CD4-positive, alpha-beta T cell (primary cell): ENCODE measurements at places on chromosomes 1 and 21.

GRCh38 chr1:154791292-154792166 lies 78.6 kb downstream of the KCNN3 start:
- peak; percentile 78 for DNase-seq

GRCh38 chr1:41222496-41222895 lies 19.6 kb downstream of the SCMH1 start:
- no peak for DNase-seq

DNA sequence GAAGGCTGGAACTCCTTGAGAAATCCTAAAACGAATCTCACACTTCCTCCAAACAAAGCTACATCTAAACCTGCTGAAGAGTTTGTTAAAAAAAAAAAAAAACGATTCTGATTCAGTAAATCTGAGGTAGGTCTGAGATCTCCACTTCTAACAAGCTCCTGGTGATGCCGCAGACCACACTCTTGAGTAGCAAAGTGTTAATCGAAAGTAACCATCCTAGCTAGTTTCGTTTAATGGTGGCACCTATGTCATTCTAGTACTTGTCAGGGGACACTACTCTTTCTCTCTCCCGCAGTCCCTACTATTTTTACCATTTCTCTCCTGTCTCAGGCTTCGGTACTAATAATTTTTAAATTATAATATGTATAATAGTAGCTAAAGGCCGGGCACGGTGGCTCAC lies 2.1 kb downstream of the CLCC1 start:
- no peak for DNase-seq

- peak; percentile 72 for DNase-seq
Observed at GRCh38 chr1:960363-961131, at the start of gene KLHL17. Gene KLHL17 (plus strand): TSS chr1:960584. CDS start chr1:960694, 110 bp downstream.

GRCh38 chr1:11948822-11949458 lies 14.4 kb downstream of the PLOD1 start:
- DNase-seq, result no peak

DNA sequence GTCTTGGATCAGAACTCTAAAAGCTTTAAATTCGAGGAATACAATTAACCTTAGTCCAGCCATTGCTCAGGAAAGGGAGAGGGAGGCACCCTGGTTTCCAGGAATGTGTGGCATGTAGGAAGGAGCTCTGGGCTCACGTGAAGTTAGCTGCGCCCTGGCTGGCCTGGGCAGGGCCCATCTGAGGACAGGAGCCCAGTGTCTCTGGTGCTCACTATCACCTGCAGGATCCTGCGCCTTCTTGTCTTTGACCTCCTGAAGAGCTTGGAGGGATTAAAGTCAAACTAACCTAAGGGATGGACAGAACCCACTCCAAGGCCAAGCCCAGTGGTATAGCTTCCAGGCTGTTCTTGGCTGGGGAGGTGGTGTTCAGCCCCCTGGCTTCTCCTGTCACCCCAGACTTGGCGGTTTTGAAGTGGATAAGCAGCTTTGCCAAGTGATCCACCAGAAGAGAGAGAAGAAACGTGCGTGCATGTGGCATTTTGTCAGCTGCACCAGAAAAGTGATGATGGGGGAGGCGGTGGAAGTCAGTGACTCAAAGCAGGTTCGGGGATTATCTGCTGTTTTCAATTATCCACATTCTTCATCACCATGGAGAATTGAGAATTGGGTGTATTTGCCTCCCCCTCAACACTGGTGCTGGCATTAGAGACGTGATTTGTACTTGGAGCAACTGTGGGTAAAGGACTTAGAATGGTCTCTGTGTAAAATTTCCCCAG lies 11.9 kb upstream of the KCNN3 start:
- DNase-seq, result no peak

DNA sequence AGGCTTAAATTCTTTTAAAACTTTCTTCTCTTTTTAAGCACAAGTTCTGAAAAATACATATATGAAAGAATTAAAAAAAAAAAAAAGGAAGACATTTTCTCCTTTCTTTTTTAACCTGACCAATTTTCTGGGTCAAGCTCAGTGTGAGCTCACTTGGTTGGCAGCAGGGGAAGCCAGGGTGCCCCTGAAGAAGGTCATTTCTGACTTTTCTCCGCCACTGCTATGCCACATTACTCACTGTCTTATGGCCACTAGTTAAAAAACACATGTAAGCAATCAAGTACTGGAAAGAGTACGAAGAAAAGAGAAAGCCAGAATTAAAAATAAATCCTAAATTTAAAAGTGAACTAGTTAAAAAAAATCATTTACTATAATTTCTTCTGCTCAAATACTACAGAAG lies 275.0 kb downstream of the NEGR1 start:
- DNase-seq, result no peak

GRCh38 chr1:212450331-212450881 lies 17.7 kb downstream of the NENF start:
- DNase-seq, result no peak

DNA sequence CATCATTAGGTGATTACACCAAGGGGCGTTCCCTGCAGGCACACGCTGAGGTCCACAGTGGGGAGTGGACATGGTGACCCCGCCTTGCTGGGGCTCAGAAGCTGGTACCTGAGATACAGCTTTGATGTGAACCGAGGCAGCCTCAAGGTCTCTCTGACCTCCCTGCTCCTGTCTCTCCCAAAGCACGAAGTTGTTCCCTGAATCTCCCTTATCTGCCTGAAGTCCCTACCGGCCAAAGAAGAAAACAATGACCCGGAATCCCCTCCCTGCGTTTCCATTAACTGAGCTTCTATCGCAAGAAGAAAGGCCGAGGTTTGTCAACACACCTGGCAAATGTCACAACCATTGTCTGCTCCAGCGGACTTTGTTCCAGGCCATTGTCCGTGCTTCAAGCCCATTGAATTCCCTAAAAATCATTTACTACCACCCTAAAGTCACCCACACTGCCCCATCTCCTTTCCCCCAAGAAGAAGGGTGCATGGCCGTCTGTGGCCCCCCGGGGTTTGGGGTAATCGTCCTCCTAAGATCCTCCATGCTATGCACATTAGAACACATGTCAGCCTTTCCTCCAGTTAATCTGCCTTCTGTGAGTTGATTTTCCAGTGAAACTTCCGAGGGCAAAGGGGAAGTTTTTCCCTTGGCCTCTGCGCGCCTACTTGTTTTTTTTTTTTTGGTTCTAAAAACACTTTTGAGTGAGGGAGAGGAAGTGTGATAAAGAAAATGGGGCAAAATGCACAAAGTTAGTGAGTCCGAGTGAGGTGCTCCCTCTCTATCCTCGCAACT lies 48.1 kb upstream of the COL18A1 start:
- no peak for DNase-seq

- no peak for DNase-seq
Observed at GRCh38 chr1:235782601-235783000, 84.1 kb downstream of the LYST start.

DNA sequence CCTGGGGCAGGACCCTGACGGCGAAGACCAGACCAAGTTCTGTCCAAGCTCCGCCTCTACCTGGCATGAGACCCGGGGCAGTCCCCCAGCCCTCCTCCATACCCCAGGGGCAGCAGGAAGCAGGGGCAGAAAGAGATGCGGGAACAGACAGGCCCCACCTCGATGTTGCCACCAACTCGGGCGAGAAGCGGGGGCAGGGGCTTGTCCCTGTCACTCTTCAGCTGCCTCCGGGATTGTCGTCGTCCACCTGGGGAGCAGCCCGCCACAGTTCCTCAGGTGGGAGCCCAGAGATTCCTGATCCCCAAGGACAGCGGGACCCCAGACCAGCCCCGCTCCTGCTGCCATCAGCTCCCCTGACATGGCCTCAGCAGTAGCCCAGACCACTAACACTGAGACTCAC lies 54.8 kb downstream of the CHD5 start:
- no peak for DNase-seq

DNA sequence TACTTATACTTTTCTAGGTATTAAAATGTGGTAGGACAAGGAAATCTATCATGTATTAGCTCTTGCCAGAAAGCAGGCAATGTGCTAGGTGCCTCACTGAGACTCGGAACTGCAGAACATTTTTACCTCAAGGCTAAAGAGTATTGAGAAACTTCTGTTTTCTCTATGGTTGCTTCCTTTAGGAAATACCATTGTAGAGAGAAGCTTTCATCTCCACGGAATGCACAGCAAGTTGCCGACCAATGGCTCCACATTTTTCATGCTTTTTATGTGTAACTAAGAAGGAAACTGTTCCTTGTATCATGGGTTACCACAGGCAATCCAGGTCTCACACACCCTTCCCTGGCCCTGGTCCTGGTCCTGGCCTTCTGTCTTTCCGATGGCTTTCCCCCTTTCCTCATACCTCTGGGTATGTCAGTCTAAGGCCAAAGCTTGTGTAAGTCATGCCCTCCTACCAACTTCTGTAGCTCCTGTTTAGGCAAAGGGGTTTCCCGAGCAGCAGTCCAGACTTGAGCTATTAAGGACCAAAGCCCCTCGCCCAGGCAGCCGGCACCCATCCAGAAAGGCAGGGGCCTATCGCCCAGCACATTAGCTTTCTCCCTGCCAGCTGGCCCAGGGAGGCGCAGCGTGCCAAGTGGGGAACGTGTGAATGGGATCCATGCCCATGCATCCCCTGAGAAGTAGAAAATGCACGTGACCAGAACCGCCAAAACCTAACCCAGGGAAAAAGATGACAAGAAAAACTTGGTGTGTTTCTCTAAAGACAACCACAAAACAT lies 225.0 kb downstream of the PBX1 start:
- no peak for DNase-seq

DNA sequence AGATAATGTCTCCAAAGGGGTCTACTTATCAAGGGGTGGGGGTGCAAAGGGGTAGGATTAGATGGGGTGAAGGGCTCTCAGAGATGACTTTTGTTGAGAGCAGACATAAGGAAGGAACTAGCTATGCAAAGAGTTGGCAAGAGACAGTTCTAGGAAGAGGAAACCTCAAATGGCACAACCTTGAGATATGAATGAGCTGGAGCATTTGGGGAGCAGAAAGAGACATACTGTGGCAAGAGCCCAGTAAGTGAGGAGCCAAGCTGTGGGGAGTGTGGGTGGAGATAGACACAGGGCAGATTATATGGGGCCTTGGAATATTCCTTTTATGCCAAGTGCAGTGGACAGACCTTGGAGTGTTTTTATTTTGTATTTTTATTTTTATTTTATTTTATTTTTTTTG lies 84.8 kb upstream of the BTG3 start:
- no peak for DNase-seq

DNA sequence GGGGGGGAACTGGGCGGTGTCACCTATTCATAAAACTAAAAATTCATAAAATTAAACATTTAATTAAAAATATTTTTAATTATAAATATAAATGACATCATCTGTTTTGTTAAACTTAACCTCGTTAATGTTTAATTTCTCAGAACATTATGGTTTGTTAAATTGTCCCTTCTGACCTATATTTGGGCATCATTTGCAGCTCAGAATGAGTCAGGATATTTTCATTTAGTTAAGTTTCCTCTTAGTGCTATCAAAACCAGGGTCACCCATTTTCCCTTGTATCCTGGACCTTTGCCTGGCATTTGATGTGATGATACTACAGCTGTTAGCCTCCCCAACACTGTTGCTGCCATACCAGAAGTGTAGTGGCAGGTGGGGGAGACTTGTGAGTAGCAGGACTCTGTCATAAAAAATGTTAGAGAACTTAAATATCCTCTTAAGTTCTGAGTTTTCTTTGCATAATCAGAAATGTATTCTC lies 30.3 kb downstream of the TSNAX start:
- DNase-seq, result no peak

DNA sequence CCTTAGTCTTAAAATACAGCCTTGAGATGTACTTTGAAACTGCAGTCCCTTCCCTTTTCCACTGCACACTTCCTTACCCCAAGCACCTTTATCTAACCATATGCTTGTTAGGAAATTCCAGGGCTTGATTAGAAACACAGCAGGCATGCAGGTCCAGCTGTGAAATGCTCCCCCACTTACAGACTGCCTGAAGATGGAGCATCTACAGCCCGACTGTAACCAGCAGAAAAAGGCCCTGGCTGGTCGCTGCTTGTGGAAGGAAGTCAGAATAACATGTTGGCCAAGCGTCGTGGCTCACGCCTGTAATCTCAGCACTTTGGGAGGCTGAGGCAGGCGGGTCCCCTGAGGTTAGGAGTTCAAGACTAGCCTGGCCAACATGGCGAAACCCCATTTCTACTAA lies 37.2 kb downstream of the VN1R5 start:
- DNase-seq, result no peak

DNA sequence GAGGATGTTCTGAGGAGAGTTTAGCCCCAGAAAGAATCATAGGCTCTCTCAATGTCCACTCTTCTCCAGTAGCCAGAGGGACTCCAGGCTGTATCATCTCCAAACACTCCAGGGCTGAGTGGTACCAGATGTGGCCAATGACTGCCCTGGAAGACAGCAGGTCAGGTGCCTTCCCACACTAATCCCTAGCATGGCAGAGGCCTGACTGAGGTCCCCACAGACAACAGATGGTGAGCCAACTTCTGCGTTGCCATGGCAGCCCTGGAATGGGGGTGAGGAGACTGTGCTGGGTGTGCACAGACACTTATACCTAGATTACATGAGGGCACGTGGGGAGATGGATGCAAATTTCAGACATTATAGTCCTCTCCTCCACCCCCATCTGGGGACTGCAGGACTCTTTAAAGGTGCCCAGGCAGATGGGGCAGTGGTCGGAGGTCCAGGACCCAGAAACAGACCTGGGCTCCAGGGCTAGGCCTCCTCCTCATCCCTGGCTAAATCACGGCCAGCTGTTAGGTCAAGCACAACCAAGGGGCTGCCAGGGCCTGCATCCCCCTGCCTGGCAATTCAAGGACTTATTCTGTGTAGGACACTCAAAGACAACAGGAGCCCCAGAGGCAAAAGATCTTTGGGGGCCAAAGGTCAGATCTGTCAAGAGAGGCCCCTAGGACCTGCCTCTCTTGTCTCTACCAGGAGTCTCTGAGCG lies 42.9 kb downstream of the CAMK2N1 start:
- DNase-seq, result no peak

DNA sequence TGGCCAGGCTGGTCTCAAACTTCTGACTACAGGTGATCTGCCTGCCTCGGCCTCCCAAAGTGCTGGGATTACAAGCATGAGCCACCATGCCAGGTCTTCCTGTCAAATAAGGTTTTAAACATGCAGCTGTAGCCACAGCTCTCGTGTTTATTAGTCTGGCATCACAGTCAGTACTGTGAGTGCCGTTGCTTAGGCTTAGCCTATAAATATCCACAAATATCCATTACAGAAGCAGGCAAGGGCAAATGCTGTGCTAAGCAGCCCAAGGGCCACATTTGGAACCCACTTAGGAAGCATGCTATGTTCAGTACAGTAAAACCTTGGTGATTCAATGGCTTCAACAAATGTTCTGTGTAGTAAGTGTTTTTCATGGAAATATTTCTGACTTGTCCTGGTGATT lies 75.9 kb downstream of the KIF1B start:
- DNase-seq, result no peak

GRCh38 chr1:224615861-224616755 lies at the start of gene CNIH3:
Gene CNIH3 (plus strand): TSS chr1:224616317. CDS start chr1:224617175, 858 bp downstream.
- DNase-seq, result no peak
